Right renal pelvis (tissue), 4 donors: ENCODE measurements at places on chromosomes 1 and 21.

GRCh38 chr1:206766251-206766856, 4.2 kb upstream of the IL19 start:
- DNase-seq, result no peak

DNA sequence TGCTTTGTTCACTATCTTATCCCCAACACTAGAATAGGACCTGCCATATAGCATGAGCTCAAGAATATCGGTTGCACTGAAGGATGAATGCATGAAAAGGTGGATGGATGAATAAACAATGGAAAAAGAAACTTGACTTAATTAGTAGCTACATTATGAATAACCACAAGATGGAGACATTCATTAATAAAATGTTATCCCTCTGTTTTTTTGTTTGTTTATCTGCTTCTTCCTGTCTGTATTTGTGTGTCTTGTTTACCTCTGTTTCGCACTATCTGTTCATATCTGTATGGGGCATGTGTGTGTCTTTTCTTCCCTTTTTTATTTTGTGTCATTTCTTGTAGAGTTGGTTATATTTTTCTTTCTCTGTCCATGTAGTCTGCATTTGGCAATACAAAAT, 1.1 kb upstream of the OR14I1 start:
- DNase-seq, result no peak

- DNase-seq, result no peak
Measured at GRCh38 chr1:206441336-206441967, 28.8 kb upstream of the IKBKE start.

DNA sequence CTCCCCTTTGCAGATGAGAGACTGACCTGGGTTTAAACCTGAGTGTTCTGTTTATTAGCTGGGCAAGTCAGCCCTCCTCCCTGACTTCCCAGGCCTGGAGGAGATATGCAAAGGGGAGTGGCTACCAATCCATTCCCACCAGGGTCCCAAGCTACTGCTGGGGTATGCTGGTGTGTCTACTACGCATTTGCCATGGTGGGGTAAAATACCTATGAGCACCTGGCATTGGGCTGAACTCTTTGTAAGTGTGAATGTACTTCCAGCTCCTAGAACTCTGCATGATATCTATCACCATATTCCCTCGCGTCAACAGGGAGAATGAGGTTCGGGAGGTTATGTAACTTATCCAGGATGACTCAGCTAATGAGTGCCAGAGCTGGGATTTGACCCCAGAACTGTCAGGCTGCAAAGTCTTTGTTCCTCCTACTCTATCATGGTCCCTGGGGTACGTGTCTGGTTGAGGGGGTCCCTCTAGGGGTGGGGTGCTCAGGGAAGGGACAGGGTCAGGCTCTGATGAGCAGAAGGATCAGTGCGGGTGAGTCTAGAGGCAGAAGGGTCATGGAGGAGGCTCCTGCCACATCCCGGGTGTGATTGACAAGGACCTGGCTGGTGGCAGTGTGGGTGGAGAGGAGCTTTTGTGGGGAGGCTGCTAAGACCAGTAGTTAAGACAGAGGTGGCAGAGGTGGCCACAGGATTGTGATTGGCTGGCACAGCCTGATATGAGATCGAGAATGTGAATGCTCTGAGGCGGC, 16.7 kb downstream of the AMPD2 start:
- no peak for DNase-seq

GRCh38 chr1:206634365-206635079, 814 bp upstream of the DYRK3 start:
- peak; percentile 81 for DNase-seq

GRCh38 chr1:82268826-82269225, 468.1 kb downstream of the ADGRL2 start:
- DNase-seq, result no peak

DNA sequence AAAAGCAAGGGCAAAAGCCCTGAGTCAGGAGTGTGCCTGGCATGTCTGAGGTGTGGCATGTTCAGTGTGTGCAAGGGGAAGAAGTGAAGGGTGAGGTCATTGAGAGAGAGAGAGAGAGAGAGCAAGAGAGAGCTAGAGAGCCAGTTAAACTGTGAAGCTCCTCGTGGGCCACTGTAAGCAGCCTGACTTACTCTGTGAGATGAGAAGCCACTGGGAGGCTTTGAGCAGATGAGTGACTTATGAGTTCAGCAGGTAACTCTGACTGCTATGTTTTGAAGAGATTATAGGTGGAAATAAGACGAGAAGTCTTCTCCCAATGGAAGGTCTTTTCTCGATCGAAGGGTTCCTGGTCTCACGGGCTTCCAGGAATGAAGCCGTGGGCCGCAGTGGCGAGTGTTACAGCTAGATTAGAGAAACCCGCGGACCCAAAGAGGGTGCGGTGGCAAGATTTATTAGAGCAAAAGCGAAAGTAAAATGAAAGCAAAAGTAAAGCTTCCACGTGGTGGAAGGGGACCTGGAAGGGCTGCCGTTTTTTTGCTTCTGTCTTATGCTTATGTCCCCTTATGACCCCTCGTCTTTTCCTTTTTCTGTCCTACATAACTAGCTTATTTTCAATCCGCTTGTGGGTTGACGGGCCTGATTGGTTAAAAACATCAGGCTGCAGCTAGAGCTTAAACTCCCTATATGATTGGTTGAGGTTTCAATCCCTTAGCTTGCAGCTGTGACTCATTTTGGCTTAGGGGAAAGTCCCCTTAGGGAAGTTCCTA, 323.1 kb upstream of the FAM78B start:
- no peak for DNase-seq

DNA sequence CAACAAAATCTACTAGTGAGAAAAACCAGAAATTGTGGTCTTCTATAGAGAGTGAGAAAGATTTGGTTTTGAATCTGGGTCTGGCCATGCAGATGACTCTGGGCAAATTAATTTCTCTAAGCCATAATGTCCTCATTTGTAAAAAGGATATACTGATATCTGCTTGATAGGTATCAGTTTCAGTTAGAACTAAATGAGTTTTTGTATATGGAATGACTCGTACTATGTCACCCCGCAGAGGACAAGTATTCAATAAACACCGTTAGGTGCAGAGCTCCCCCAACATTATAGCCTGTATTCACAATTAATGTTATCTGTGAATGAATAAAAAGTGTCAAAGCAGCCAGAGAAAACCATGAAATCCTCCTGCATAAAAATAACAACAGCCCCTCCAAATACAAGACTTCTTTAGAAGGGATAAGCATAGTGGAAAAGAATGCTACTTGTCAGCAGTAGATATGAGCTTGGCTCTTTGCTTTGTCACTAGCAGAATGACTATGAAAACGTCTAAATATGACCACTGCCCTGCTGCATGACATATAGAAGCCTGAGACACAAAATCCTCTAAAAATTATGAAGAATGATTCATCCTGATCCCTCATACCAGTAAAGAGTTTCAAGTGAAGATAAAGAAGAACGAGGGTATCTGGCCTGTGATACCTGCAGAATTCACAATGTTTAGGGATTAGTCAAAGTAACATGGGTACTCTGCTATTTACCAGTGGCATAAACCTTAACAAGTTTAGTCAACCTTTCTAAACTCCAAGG, 17.8 kb downstream of the SCAF4 start:
- no peak for DNase-seq

DNA sequence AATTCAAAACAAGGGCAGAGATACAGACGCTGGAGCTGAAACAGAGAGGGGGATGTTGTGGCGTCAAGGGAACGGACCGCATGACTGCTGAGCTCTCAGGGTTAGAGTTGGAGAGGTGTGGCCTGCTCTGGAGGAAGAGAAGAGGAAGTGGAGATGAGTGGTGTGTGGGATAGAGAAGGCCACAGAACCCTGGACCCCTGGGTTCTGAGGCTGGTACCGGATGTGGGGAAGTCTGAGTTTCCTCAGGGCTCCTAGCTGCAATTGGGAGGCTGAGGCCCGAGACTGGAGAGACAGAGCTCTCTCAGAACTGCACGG, 1.8 kb downstream of the BCAN start:
- DNase-seq, result no peak
